ENCODE measurements at places on chromosomes 1 and 21. TPM values are rescaled to one million over a fixed set of nuclear protein-coding genes. Genes with fewer than 3 reads are reported as not detected.

- no peak for DNase-seq
Measured at GRCh38 chr1:16324456-16324890, 27.8 kb downstream of the FBXO42 start.

DNA sequence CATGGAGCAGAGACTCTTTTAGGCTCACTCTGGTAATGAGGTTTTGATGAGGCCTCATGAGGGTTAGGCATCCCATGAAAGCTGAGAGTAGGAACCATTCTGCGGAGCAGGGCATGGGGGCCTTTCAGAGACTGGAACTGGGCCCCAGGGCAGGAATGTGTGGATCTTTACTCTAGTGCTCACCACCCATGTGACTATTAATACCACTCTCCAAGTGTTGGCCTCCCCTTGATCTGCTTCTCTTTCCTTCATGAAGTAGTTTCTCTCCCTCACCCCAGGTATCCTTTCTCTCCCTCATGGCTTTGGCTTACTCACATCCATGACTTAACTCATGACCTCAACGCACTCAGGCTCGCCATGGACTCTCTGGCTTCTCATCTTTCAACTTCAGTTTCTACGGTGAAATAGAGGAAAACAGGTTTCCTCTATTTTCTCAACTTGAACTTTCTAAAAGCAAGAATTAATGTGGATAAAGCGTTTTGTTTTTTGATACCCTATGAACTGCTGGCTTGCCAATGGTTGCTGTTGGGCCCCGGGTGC, 50.5 kb upstream of the GADD45A start:
- no peak for DNase-seq

The LCE3D gene
- not detected for total RNA-seq

DNA sequence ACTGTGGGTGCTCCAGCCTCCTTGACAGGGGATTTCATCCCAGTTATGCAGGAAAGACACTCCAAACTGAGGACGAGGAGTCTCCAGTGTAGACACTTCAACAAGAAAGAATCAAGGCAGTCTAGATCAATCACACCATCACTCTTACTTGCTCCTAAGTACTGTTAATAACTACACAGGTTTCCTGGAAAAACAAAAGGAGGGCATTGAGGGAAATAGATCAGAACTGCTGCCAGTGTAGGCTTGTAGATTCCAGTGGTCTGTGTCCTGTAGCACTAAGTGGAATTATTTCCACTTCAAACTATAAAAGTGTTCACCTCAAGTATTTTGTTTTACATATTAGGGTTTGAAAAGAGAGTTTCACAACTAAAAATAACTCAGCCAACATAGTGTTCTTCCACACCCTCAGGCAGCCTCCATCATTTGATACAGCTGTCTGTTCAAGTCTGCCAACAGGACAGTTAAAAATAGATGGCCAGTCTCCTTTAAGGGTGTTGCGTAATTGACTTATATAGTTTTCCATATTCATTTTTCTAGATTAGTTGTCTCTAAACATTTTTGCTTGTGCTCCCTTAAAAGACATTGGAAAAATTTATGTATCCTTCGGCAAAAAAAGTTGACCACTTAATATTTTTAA, 32.0 kb upstream of the AGL start:
- DNase-seq, result no peak

DNA sequence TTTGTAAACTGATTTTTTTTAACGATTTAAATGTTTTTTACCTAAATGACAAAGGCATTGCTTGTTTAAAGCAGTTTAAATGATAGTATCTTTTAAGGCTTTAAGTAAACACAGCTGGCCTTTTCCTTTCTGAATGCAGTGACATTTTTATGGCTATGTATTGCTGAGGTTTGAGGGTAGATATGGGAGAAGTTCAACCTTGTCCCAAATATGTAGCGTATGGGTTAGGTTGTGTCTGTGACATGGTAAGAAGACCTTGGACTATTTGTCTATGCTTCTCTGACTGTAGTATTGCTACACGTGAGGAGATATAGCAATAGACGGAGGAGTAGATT, 32.5 kb downstream of the PKNOX1 start:
- DNase-seq, result no peak

GRCh38 chr1:196324345-196324744, 283.9 kb downstream of the KCNT2 start:
- DNase-seq, result no peak

DNA sequence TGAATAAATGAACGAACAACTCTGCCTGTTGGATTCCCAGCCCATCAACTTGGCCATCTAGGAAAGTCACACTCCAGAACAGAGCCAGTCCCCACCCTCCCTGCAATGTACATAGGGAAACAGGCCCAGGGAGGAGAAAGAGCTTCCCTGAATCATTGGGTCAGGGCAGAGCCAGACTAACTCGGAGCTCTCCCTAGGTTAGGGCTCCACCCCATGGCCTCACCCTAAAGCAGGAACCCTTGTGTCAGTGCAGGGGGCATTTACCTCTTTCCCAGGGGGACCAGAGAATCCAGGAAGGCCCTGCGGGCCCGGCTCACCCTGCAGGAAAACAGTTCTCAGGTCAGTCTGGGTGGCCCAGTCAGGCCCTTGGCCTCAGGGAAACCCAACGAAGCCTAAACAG, 11.6 kb downstream of the COL9A2 start:
- DNase-seq, result no peak

DNA sequence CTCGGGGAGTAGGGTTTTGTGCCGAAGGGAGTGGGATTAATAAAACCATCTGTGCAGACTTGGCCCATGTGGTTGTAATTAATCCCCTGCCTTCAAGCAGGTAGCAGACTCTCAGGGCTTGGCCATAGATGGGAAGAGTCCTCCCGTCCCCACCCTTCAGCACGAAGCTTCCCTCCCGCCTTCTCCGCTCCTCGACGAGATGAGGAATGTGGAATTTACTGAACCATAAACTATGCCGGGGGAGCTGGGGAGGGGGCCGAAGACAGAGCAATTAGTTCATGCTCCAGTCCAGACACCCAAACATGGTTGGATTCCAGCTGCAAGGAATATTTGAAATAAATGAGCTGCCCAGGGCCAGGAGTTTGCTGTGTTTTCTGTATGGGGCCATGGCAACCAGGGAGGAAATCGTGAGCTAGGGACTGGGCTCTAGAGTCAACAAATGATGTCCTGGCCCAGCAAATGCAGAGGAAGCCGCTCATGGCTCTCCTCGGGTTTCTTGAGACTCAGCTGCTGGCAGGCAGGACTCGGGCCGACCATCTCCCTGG, 78.8 kb downstream of the SPSB1 start:
- DNase-seq, result no peak

DNA sequence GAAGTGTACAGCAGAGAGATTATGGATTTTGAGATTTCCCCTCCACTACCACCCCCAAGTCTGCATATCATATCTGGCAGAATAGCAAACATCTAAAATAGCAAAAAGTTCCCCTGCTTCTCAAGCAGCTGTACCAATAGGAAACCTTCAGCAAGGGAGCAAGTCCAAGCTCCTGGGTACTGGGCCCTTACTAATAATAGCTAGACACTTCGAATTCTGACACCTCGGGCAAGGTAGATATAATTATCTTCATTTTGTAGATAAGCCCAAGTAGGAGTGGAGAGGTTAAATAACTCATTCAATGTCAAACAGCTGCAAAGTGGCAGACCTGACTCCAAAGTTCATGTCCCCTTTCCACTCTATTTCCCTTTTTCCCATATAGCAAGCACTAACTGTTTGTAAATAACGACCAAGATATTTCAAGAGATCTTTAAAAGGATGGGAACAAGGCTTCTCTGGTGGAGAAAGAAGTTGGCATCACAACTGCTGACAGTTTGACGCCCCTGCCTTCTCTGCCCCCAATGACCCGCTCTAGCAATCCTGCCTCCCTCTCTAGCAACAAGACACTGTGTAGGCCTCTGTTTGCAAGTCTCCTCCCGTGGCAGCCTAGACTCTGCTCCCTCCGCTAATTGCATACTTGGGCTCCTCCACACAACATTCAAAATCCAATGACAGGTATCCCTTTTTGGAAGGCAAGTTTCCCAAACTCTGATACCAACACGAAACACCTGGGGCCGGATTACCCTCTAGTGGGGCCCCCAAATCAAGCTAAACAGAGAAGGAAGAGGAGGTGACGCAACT, 18.7 kb upstream of the ADAR start:
- DNase-seq, result no peak

- DNase-seq, result no peak
Measured at GRCh38 chr1:68218490-68218889, 13.8 kb downstream of the WLS start.

DNA sequence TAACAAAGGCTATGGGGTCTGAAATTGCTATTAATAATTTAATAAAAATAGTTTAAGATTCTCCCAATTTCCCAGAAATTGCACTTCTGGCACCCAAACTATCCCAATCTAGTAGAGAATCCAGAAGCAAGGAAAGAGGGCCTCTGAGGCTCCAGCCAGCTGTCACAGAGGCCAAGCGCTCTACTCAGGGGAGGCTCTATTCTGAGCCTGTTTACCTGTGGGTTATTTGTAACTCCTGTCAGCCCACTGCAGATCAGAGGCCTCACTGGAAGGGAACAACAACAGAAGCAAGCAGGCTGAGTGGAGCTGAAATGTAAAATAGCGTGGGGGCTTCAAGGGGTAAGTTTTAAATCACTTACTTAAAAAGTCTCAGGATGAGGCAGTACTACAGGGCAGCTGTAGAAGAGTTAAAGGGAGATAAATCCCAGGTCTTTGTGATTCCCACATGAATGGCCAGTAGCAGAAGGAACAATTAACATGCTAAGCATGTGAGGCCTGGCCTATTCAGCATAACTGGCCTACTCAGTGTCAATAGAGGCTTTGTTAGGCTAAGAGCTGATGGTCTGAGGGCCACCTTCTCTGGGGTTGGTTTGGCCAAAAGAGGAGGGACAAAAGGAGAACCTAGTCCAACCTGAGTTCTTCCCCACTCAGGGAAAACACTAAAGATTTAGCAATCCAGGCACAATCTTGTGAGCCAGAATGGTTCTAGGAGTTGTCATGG, 12.8 kb downstream of the ZNF687 start:
- DNase-seq, result no peak

DNA sequence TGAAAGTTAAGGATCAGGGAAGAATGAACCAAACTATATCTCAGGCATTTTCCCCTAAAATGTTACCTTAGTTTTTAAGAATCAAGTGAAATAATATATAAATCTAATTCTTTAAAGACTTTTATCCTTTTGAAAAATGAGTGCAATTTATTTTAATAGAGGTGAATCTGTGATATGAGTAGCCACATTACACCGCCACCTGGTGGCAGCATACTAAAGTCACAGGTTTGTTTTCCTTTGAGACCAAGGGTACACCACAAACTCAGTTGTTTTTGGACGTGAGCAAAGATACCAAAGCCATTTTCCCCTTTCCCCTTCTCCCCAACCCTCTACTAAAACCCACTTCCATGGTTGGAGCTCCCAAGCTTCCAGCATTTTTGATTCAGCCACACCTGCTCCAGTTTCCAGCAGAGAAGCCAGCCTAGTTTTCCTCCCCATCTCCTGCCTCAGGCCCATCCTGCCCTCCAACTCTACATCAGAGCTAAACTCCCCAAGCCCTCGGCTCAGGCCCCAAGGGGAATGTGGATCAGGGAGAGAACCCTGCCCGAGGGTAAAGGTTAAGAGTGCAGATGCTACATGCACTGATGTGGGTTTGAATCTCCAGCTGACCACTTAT, 22.9 kb upstream of the LDLRAP1 start:
- peak; percentile 65 for DNase-seq

The HSD3B1 gene
- total RNA-seq, result not detected

DNA sequence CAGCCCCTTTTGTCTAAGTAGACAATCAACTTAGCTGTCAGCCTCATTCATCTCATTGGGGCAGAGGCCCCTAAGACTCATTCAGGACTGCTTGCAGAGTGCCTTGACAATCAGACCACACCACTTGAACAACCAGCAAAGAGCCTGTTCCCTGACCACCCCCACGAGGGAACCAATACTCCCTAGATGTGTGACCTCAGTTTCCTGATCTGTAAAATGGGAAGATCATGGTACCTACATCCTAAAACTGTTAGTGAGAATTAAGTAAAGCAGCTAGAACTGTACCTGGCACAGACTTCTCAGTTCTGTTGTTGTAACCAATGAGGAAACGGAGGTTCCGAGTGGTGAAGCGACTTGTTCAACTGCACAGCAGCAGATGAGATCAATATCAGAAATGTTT, 298.5 kb downstream of the RRAGC start:
- no peak for DNase-seq

GRCh38 chr1:71778940-71779339, 503.4 kb downstream of the NEGR1 start:
- DNase-seq, result no peak

The ZSCAN20 gene
- 0.27 TPM for total RNA-seq

DNA sequence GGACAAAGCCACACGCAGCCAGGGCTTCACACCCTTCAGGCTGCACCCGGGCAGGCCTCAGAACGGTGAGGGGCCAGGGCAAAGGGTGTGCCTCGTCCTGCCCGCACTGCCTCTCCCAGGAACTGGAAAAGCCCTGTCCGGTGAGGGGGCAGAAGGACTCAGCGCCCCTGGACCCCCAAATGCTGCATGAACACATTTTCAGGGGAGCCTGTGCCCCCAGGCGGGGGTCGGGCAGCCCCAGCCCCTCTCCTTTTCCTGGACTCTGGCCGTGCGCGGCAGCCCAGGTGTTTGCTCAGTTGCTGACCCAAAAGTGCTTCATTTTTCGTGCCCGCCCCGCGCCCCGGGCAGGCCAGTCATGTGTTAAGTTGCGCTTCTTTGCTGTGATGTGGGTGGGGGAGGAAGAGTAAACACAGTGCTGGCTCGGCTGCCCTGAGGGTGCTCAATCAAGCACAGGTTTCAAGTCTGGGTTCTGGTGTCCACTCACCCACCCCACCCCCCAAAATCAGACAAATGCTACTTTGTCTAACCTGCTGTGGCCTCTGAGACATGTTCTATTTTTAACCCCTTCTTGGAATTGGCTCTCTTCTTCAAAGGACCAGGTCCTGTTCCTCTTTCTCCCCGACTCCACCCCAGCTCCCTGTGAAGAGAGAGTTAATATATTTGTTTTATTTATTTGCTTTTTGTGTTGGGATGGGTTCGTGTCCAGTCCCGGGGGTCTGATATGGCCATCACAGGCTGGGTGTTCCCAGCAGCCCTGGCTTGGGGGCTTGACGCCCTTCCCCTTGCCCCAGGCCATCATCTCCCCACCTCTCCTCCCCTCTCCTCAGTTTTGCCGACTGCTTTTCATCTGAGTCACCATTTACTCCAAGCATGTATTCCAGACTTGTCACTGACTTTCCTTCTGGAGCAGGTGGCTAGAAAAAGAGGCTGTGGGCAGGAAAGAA, 8.1 kb downstream of the PSRC1 start:
- no peak for DNase-seq

The BMP8B gene
- total RNA-seq, result not detected

- no peak for DNase-seq
Measured at GRCh38 chr1:27724961-27725373, 794 bp upstream of the FAM76A start.

GRCh38 chr1:93842750-93843500, 36.1 kb downstream of the DNTTIP2 start:
- no peak for DNase-seq

GRCh38 chr1:116312681-116313069, 60.4 kb upstream of the ATP1A1 start:
- no peak for DNase-seq

The TEX38 gene
- total RNA-seq, result not detected

The CLSTN1 gene
- 68.1 TPM for total RNA-seq

DNA sequence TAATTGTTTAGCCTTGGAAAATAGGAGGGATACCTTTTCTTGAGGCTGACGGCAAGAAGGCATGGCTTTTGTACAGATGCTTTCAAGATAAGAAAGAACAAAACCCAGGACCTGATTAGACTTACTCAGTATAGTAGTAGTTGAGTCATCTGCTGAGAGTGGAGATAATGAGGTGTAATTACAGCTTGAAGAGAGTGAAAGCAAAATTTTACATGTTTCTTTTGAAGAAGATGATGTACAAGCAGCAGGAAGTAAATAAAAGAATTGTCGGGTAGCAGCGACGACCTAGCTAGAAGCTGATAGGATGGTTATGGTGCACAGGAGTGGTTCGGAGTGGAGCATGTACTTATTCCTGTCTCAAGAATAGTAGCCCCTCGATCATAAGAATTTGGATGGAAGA, 6.6 kb downstream of the ANGPTL1 start:
- DNase-seq, result no peak
